8988T (cell line): ENCODE measurements at places on chromosomes 4 and X.
A peak's percentile ranks its signal among the peaks of the same experiment; 100 is the strongest.

DNA sequence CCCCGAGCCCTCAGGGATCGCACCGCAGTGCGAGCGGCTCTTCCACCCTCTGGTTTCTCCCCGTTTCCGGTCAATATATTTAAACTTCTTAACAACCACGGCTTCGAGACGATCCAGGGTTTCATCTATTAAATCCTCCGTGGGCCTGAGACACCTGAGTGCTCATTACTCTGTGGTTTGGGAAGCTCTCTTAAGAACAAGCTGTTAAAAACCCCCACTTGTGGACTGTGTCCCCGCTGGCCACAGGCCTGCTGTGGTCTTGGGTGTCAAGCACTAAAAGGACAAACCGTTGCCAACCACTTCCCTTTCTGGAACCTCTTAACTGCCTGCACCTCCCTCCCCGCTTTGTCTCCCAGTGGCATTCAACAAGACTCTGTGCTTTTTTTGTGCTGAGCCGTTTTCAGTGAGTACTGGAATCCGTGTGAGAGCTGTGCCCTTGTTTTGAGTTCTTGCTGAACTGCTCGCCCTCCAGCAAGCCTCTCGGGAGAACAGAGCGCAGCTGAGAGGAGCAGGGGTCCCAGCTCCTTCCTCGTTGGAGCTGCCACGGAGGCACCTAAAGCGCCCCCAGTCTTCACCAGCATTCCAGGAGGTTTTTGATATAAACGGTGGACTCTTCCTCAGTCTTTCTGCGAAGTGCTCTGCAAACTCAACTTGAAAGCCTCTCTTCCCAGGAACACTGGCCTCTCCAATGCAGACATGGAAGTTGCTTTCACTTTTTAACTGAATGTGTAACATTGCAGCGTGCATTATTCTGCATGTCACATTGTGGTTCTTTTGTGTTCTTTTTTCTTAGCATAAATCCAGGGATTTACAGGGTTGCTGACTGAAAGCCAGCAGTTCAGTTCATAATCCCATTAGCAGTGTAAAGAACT lies 691 bp upstream of the IGFBP7 start:
- peak; percentile 38 for DNase-seq

DNA sequence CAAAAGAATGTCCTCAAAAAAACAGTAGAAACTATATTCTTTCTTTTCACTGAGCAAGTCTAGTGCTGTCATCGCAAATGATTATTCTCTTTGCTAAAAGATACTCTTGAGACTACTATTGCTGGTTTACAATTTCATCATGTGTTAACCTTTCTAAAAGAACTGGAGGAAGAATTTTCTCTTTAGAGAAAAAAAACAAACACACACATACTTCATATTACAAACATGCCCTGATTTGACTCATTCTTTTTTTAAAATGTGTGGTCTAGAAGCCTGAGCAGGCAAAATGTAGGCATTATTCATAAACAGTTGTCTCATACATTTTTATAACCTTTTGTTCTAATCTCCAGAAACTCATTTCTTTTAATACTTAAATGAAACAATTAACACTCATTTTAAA lies 60.6 kb upstream of the FAT4 start:
- no peak for DNase-seq

DNA sequence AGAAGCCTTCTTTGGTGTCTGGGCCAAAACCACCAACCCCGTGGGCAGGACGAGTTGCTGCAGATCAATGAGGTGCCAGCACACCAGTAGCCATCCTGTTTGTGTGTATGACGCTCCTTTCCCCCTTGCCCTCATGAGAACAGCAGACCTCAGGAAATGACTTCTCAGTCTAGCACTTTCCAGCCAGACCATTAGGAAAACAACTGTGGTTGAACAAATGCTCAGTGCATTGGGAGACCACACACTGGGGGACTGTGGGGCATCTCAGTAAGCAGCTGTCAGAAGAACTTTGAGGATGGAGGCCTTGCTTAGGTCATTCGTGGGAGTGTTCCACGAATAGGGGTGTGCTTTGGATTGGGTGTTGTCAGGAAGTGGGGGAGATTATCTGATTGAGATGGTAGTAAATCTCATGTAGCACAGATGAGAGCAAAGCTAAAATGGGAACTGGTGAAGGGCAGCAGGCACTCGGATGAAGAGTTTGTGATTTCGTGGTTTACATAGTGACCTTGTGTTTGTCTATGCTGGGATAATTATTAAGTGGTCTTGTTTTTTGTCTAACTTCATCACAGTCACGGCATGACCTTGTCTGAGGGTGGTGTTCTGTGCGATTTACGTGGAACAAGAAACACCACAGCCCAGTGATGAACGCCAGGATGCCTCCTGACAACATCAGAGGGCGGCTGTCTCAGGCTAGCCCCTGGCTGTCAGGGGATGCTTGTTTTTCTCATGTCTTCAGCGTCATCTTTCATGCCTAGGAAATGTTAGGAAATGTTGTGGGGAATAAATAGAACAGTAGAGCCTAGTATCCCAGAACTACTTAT lies 70.1 kb downstream of the USP46 start:
- no peak for DNase-seq

DNA sequence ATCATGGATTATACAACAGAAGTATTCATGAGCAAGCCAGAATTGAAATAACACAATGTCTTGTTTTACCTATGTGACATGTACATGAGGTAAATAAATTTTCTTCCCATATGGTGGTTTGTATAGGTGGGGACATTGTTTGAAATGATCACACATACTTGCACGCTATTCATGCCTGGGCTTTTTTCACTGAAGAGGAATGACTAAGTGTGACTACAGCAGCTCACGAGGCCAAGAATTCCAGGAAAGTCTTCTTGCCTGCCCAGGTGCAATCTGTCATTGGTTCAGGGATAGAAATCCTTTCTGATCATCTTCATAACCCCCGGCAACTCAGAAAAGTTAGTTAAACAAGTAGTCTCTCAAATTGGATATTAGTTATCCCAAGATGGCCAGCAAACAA lies 36.3 kb upstream of the AREG start:
- no peak for DNase-seq

DNA sequence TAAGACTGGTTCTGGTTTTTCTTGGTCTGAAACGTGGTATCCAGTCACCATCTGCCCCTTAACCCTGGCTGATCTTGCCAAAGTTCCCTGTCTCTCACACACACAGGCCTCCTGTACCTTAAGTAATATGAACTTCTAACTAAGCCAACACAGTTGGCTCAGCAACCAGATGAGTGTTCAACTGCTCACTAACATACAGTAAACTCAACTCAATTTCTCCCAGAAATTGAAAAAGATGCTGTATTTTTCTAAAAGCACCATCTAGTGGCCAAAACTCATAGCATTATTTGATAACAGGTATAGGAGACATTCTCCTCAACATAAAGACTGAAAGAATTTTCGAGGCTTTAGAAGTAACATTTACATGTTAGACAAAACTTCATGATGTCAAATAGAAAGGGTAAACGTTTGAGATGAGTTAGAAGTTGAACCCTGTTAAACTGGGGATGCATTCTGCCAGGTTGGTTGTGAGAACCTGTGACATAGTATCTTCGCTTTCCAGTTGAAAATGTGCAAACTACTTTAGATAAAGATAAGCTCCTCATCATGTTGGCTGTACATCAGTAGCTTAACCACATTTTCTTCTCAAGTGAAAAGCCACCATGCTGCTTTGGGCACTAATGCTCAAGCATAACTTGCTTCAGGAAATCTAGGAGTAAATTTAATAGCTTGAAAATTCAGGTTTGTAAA lies 31.2 kb downstream of the CCNI start:
- no peak for DNase-seq
